ENCODE measurements at places on chromosomes 2 and 18.

DNA sequence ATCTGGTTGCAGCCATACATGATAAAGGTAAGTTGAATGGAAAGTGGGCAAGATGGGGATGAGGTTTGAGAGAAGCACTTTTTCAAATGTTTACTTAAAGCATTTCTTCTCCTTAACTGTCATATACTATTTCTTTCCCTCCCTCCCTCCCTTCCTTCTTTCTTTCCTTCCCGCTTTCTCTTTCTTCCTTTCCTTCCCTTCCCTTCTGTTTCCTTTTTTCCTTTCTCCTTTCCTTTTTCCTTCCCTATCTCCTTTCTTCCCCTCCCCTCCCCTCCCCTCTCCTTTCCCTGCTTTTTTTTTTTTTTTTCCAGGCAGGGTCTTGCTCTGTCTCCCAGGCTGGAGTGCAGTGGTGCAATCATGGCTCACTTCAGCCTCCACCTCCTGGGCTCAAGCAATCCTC, 5.6 kb downstream of the SLC3A1 start:
- no peak for DNase-seq

DNA sequence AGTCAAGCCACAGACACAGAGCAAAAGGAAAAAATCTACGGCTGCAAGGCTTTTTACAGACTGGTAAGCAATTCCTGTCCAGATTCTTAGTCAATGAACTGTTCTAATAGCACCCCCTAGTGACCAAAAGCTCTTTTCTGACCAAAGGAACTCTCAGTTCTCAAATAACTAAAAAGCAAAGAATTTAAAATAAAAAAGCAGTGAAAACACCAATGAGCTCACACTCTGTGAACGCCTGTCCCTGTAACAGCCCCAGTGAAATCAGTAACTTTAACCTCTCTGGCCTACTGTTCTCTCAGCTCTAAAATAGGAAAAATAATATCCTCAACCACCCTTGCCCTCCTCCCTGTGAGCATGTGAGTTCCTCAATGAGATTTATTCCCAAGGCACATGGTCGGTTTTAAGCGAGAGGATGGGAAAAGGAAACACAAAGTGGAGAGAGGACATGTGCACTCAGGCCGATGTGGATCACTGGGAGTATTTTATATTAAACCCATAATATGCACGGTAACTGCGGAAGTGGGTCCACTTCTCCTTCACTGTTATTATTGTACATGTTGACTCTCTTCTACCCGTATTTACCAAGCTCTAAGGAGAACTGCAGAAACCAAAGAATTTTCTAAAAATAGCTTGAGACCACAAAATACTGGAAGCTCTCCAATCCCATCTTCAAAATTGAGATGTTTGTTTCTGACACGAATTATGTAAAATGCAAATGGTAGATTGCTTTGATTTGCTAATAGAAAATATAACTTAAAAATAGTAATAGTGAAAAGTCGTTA, 128.5 kb downstream of the STK39 start:
- peak; percentile 42 for DNase-seq

GRCh38 chr2:2588777-2589176, 257.7 kb upstream of the MYT1L start:
- no peak for DNase-seq

- DNase-seq, result no peak
Observed at GRCh38 chr2:144659731-144660275, 139.9 kb upstream of the ZEB2 start.

- DNase-seq, result no peak
Observed at GRCh38 chr2:25418944-25419677, 77.4 kb upstream of the DNMT3A start.

- DNase-seq, result no peak
Observed at GRCh38 chr2:40957508-40957907, 505.6 kb upstream of the SLC8A1 start.

GRCh38 chr2:1709335-1709605, 35.0 kb downstream of the PXDN start:
- DNase-seq, result no peak

GRCh38 chr2:2527148-2527547, 196.1 kb upstream of the MYT1L start:
- DNase-seq, result no peak

- DNase-seq, result no peak
Observed at GRCh38 chr2:119005051-119005450, 63.1 kb downstream of the MARCO start.
